ENCODE measurements at places on chromosomes 12 and 14.

DNA sequence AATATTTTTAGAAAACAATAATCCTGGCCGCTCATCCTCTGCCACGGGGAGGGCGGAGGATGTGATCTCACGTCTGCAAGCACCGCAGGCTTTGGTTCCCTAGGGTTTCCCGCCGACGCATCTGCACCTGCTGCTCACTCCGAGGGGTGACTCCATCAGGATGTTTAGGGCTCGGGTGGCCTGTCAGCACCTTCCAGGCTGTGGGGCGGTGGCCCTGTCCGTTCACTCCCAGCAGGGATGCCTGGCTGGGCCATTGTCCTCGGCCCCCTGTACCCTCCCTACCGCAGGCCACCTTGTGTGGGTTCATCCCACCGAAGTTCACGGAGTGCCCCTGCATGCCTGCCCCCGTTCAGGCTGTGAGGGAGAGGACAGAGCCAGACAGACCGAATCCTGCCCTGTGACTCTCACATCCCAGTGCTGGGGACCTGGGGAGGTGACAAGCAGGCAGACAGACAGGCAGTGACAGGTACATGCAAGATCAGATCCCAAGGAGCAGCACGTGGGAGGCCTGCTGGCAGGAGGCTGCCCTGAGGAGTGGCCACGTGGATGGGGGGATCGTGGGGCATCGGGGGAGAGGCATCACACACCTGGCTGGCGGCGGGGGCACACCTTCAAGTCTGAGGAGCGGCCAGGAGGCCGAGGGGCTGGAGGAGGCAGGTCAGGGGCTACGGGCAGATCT, 112.6 kb downstream of the ADGRD1 start:
- DNase-seq, result no peak

- DNase-seq, result no peak
Measured at GRCh38 chr14:103107941-103108748, 13.6 kb downstream of the EXOC3L4 start.

- DNase-seq, result no peak
Measured at GRCh38 chr14:83558946-83559345, 1971.0 kb upstream of the FLRT2 start.

- DNase-seq, result no peak
Measured at GRCh38 chr12:11477110-11477509, 81.7 kb upstream of the PRB2 start.

GRCh38 chr12:53571295-53571694, 54.9 kb downstream of the ATF7 start:
- DNase-seq, result no peak

GRCh38 chr12:38850461-38850860, 54.9 kb downstream of the CPNE8 start:
- DNase-seq, result no peak

DNA sequence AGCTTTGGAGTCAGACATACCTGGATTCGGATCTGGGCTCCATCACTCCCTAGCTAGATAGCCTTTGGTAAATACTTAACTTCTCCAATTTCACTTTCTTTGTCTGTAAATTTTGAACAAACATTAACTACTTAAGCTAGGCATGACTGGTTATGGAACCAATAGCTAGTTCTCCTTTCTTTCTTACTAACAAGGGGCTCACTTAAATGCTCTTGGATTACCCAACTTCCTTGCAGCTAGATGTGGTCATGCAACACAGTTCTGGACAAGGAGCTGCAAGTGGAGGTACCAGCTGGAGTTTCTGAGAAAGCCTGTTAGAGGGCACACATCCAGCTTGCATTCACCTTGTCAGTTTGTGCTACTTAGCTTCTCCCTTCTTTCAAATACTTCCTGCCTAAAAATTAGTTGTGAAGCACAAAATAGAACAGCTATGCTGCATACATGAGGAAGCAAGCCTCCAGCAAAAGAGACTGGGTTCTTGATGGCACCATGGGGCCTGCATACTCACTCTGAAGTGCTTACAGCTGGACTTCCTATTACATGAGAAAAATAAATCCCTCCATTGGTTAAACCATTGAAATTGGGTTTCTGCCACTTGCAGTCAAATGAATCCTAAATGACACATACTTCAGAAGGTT, 210.1 kb upstream of the EEA1 start:
- peak; percentile 22 for DNase-seq

- no peak for DNase-seq
Measured at GRCh38 chr12:50467439-50467838, 37.3 kb upstream of the DIP2B start.
